HFF-Myc (cell line): ENCODE measurements at places on chromosomes 16 and 17.

GRCh38 chr17:48506246-48506645 is 24.6 kb downstream of the HOXB1 start:
- DNase-seq, result no peak

- DNase-seq, result no peak
Measured at GRCh38 chr17:44804302-44805089, 25.6 kb downstream of the GJC1 start.

- DNase-seq, result no peak
Measured at GRCh38 chr17:9837551-9838471, 12.1 kb downstream of the GLP2R start.

- DNase-seq, result no peak
Measured at GRCh38 chr17:67365738-67366192, 612 bp downstream of the PSMD12 start.

GRCh38 chr17:9234389-9234945 is 213.2 kb downstream of the NTN1 start:
- DNase-seq, result no peak

DNA sequence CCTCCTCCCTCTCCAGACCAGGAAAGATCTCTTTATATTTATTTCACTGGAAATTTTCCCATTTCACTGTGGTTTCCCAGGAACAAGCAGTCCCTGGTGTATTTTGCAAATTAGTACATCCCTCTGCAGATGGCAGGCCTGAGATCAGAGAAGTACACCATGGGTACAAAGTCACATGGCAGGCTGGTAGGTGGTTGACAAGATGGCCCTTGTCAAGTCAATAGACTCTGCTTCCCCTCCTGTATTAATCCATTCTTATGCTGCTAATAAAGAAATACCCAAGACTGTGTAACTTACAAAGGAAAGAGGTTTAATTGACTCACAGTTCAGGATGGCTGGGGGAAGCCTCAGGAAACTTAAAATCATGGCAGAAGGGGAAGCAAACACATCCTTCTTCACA is 51.6 kb upstream of the KSR1 start:
- DNase-seq, result no peak

- no peak for DNase-seq
Measured at GRCh38 chr17:56656701-56657327, 63.3 kb downstream of the NOG start.

DNA sequence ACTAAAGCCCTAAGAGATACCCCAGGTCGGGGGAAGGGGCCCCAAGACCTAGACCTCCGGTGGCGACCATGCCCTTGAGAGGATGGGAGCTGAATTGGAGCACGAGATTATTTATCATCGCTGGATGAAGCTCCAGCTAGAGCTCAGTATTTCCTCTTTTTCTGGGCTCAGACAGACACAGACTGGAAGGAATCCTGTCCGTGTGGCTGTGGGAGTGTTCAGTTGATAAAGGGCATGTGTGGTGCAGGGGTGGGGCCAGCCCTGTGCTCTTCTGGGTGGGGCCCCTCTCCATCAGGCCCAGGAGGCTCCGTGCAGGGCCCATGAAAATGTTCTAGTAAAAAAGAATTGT is 6.3 kb upstream of the CBX4 start:
- DNase-seq, result no peak

- DNase-seq, result no peak
Measured at GRCh38 chr17:2198927-2199326, 104.7 kb downstream of the SMG6 start.

- DNase-seq, result no peak
Measured at GRCh38 chr17:13099089-13099735, 81.4 kb upstream of the ELAC2 start.

DNA sequence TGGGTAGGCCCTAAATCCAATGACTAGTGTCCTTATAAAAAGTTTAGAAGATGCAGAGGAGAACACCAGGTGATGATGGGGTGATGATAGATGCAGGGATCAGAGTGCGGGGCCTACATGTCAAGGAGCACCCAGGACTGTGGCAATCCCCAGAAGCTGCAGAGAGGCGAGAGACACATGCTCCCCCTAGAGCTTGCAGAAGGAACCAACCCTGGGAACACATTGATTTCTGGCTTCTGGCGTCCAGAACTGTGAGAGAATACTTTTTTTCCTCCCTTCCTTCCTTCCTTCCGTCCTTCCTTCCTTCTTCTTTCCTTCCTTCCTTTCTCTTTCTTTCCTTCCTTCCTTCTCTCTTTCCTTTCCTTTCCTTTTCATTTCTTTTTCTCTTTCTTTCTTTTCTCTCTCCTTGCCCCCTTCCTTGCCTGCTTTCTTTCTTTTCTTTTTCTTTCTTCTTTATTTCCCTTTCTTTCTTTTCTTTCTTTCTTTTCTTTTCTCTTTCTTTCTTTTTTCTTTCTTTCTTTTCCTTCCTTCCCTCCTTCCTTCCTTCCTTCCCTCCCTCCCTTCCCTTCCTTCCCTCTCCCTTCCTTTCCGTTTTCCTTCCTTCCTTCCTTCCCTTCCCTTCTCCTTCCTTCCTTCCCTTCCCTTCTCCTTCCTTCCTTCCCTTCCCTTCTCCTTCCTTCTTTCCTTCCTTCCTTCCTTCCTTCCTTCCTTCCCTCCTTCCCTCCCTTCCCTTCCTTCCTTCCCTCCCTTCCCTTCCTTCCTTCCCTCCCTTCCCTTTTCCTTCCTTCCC is 134.3 kb downstream of the HAPSTR1 start:
- DNase-seq, result no peak

GRCh38 chr16:86075839-86076440 is 177.0 kb downstream of the IRF8 start:
- no peak for DNase-seq

DNA sequence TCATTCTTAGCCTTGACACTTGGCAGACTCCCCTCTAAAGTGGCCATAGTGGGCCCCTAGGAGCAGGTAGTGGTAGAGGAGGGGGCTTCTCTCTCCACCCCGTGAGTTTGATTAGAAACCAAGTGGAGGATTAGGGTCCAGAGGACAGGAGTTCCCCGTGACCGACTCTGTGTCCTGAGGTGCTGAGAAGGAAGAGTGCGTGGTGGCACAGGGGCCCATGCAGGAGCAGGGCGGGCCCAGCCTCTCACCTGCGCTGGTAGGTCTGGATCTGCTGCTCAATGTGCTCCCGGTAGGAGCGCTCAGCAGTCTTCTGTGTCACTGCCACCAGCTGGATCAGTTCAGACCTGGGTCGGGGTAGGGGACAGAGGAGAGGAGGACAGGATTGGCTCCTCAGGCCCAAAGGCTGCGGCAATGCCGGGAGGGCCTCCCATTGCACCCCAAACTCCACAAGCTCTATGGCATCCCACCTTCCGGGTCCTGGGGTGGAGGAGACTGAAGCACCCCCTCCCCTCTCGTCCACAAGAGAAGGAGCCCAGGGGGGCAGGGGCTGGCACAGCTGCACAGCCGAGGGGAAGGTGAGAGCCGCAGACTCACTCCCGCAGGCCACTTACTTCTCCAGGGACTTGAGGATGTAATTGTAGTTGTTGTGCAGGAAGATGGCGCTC is 6.2 kb downstream of the ZACN start:
- DNase-seq, result no peak
